ENCODE measurements at places on chromosomes 6 and 20. TPM values are rescaled to one million over a fixed set of nuclear protein-coding genes. Genes with fewer than 3 reads are reported as not detected.

GRCh38 chr6:26502165-26502564, 2.1 kb downstream of the BTN1A1 start:
- H3K36me3 ChIP-seq = no peaks in the 10 kb centered on the region
- DNase-seq = no peak
- H3K27ac ChIP-seq = no peak overlapping the region
- H3K4me1 ChIP-seq = peaks cover 21% of the 10 kb centered on the region
- H3K27me3 ChIP-seq = peaks cover 51% of the 10 kb centered on the region

DNA sequence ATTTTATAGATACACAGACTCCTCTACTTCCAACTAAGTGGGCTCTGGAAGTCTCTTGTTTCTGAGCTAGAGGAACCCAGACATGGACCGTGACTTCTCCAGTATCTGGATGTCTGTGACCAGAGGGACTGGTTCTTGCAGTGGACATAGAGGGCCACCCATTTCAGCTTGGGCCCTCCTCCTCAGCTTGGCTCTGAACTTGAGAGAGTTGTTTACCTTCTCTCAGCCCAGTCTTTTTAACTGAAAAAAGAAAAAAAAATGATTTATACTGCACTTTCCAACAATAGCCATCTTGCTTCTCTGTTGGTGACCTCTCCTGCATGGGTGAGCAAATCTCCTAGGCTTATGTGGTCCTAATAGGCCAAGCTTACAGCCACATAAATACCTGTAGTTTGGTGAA, 60.3 kb upstream of the TMEM181 start:
- H3K27me3 ChIP-seq = no peaks in the 10 kb centered on the region
- H3K27ac ChIP-seq = no peak overlapping the region
- no peaks in the 10 kb centered on the region for H3K4me1 ChIP-seq
- no peak overlapping the region for H3K4me3 ChIP-seq
- DNase-seq = no peak
- peaks cover 6% of the 10 kb centered on the region for H3K36me3 ChIP-seq

The CTCFL gene
- not detected for total RNA-seq

GRCh38 chr6:148087659-148088058, 255.0 kb upstream of the SASH1 start:
- H3K4me1 ChIP-seq = no peaks in the 10 kb centered on the region
- no peak for DNase-seq
- H3K4me3 ChIP-seq = no peak overlapping the region

DNA sequence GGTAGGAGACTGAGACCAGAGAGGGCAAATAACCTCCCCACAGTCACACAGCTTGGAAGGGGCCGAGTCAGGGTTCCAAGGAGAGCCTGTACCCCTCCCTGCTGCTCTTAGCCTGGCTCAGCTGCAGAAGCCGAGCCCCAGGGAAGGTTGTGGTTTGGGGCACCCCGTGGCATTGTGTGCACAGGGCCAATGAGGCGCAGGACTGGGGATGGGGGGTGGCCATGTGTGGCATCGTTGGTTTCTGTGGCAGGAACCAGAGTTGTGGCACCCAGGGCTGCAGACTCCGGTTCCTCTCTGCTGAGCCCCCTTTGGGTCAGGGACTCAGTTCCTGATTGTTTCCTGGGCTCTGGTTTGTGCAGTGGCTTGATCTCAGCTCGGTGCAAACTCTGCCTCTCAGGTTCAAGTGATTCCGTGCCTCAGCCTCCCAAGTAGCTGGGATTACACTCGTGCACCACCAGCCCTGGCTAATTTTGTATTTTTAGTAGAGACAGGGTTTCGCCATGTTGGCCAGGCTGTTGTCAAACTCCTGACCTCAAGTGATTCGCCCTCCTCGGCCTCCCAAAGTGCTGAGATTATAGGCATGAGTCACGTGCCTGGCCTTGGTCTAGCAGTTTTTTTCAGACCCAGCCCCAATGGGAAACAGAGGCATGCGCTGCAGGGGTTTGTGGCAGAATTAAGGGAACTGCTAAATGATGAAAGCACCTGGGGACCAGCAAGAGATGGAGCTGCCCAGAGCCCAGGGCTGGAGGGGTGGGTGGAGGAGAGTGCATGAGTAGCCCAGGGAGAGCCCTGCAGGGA, 221.0 kb upstream of the SULF2 start:
- DNase-seq = no peak
- peaks cover 5% of the 10 kb centered on the region for H3K4me1 ChIP-seq
- no peak overlapping the region for H3K4me3 ChIP-seq
- H3K27ac ChIP-seq = no peak overlapping the region
- no peaks in the 10 kb centered on the region for H3K36me3 ChIP-seq
- H3K27me3 ChIP-seq = no peaks in the 10 kb centered on the region

GRCh38 chr20:10492065-10492464, 57.0 kb downstream of the SLX4IP start:
- no peak for DNase-seq
- peaks cover 47% of the 10 kb centered on the region for H3K4me1 ChIP-seq
- peaks cover 9% of the 10 kb centered on the region for H3K36me3 ChIP-seq
- no peak overlapping the region for H3K27ac ChIP-seq
- H3K4me3 ChIP-seq = no peak overlapping the region

The TAP1 gene
- total RNA-seq = 276 TPM

DNA sequence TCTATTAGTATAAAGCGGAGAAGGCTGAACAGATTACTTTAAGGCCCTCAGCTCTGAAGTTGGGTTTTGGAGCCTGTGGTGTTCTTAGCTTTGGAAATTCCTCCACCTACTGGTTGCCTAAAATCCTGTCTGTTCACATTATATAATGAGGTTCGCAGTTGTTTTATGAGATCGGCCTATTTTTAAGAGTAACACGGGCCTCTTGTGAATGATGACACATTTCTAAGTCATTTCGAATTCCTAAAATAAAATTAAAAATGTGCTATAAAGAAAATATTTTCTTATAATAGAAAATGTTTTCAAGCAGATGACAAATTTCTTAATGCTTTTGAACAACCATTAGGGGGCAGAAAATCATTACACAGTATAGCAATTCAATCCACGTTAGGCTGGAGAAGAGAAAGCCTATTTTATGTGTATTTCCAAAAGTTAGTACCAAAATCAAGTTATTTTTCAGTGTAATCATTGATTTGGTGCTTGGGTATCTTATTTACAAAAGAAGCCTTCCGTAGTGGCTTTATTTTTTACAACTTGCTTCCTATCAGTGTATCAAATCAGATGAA, 15.8 kb upstream of the FAM8A1 start:
- H3K27ac ChIP-seq = no peak overlapping the region
- H3K4me1 ChIP-seq = peaks cover 10% of the 10 kb centered on the region
- peaks cover 9% of the 10 kb centered on the region for H3K27me3 ChIP-seq
- no peak overlapping the region for H3K4me3 ChIP-seq
- no peak for DNase-seq
- no peaks in the 10 kb centered on the region for H3K36me3 ChIP-seq

- no peaks in the 10 kb centered on the region for H3K36me3 ChIP-seq
- H3K27me3 ChIP-seq = no peaks in the 10 kb centered on the region
- H3K4me1 ChIP-seq = peaks cover 3% of the 10 kb centered on the region
- no peak overlapping the region for H3K27ac ChIP-seq
- no peak overlapping the region for H3K4me3 ChIP-seq
- no peak for DNase-seq
Observed at GRCh38 chr20:31840906-31841816, 4.2 kb downstream of the FOXS1 start.

DNA sequence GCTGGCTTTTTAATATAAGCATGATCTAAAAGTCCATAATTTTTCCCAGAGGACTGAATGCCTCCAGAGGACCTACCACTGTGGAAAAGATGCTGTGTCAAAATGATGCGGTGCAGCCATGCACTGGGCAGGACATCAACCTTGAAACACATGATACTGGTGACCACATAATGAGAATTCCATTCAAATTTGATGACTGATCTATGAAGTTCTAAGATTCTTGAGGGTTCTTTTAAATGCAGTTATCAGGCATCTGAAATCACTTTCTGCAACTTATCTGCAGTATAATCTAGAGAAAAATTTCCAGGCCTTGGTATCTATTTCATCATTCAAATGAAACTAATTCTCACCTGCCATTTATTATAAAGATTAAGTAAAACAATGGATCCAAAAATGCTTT, 15.0 kb upstream of the MARCKS start:
- H3K36me3 ChIP-seq = no peaks in the 10 kb centered on the region
- no peak overlapping the region for H3K27ac ChIP-seq
- no peak overlapping the region for H3K4me3 ChIP-seq
- H3K27me3 ChIP-seq = peaks cover 12% of the 10 kb centered on the region
- DNase-seq = no peak

DNA sequence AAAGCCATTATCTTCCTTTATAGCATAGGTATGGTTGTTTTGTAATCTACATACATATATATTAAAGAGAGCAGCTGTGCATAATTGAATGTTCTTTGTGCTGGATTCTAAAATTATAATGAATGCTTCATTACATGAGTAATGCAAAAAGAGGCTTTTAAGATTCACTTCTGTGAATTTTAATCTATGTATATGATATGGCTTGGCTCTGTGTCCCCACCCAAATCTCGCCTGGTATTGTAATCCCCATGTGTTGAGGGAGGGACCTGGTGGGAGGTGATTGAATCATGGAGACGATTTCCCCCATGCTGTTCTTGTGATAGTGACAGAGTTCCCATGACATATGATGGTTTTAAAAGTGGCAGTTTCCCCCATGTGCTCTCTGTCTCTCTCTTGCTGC, 255.4 kb downstream of the GRM1 start:
- H3K27ac ChIP-seq = no peak overlapping the region
- H3K27me3 ChIP-seq = no peaks in the 10 kb centered on the region
- no peaks in the 10 kb centered on the region for H3K36me3 ChIP-seq
- H3K4me1 ChIP-seq = no peaks in the 10 kb centered on the region

- no peaks in the 10 kb centered on the region for H3K36me3 ChIP-seq
- H3K4me1 ChIP-seq = peaks cover 2% of the 10 kb centered on the region
- H3K4me3 ChIP-seq = no peak overlapping the region
- DNase-seq = no peak
- H3K27me3 ChIP-seq = peaks cover 22% of the 10 kb centered on the region
Observed at GRCh38 chr20:2080532-2081224, 20.9 kb upstream of the STK35 start.

The PPP1R3G gene
- 0.16 TPM for total RNA-seq

The ARFGEF3 gene
- total RNA-seq = 0.55 TPM

- no peaks in the 10 kb centered on the region for H3K4me1 ChIP-seq
- no peaks in the 10 kb centered on the region for H3K27me3 ChIP-seq
- H3K4me3 ChIP-seq = no peak overlapping the region
- no peaks in the 10 kb centered on the region for H3K36me3 ChIP-seq
- no peak for DNase-seq
- H3K27ac ChIP-seq = no peak overlapping the region
Observed at GRCh38 chr20:52619671-52620070, 352.5 kb upstream of the TSHZ2 start.

DNA sequence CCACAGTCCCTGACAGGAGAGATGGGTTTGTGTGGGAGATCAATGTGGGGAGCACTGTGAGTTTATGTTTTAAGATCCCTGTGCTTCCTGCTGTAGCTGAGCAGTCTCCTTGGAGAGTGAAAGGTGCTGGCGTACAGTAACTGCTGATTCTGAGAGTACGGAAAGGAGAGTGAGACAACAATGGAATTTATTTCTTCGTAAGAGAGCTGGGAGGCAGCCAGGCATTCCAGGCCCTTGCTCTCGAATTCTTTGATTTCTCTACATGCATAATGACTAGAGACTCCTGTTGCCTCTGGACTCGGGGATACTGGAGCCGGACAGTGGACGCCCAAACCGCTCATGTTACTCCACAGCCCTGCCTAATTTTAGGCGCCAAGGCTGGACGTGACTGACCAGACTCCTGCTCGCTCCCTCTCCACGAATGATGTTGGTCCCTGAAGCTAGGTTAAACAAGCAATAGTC, 131.0 kb upstream of the PHACTR1 start:
- no peak overlapping the region for H3K27ac ChIP-seq
- H3K4me3 ChIP-seq = no peak overlapping the region
- peaks cover 3% of the 10 kb centered on the region for H3K27me3 ChIP-seq
- DNase-seq = no peak
- no peaks in the 10 kb centered on the region for H3K4me1 ChIP-seq

The TRIM10 gene
- 0.09 TPM for total RNA-seq

The KIAA1755 gene
- total RNA-seq = not detected

The ALDH8A1 gene
- 1.1 TPM for total RNA-seq

DNA sequence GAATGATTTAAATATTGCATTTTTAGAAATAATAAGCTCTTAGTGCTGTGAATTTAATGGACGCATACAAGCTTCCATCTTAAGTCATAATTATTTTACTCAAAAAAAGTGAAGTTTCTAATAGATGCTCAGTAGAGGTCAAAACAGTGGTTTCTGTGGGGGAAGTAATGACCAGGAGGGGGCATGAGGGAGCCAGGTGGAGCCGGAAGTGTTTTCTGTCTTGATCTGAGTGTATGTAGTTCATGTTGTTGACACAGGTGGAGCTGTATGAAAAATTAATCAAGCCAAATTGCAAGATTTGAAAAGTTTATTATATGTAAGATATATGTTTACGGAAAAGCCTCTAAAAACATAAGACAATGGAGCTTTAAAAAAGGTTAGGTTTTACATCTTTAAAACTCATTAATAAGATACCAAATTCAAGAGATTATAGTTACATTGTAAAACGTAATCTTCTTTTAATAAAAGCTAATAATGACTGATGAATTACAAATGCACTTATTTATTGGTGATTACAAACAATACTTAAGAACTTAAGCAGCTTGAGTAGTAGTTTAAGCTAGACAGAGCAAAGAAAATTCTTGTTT, 68.0 kb downstream of the PLAGL1 start:
- no peak overlapping the region for H3K4me3 ChIP-seq
- no peak overlapping the region for H3K27ac ChIP-seq
- H3K4me1 ChIP-seq = peaks cover 6% of the 10 kb centered on the region
- peaks cover 3% of the 10 kb centered on the region for H3K27me3 ChIP-seq
- no peaks in the 10 kb centered on the region for H3K36me3 ChIP-seq

DNA sequence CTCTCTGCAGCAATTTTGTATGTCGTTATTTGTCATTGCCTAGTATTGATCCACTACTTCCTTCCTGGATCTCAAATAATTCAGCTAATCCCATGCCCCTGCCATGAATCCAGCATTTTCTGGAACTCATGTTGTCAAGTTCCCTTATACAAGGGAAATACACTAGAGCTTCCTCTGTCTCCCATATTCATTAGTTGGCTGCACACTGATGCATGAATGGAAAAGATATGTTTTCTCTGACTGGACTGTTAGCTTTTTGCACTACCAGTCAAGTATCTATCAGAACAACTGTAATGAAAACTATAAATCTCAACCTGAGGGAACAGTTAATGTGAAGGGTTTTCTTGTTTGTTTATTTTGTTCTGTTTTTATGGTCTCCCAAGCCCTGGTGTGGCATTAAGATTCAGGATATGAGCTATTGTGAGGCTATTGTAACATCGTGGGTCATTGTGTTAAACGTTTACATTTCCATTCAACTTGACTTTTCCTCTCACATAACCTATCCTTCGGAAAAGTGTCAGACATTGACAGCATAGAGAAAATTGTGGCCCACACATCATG, 102.5 kb upstream of the FAM8A1 start:
- no peaks in the 10 kb centered on the region for H3K36me3 ChIP-seq
- H3K27me3 ChIP-seq = peaks cover 6% of the 10 kb centered on the region
- no peak for DNase-seq

- H3K27ac ChIP-seq = no peak overlapping the region
- DNase-seq = no peak
- no peak overlapping the region for H3K4me3 ChIP-seq
- peaks cover 13% of the 10 kb centered on the region for H3K4me1 ChIP-seq
- no peaks in the 10 kb centered on the region for H3K27me3 ChIP-seq
Observed at GRCh38 chr6:34332251-34333198, 59.9 kb downstream of the NUDT3 start.
